Activated T-helper 1 cell treated with anti-CD3 and anti-CD28 coated beads, Interleukin-2, amount 50 U/mL, for 16 hours (primary cell): ENCODE measurements at places on chromosomes 7 and 10.

GRCh38 chr7:106865130-106866041 lies at the start of gene PIK3CG:
TSS of gene PIK3CG (plus strand) at chr7:106865282. CDS start at chr7:106867562, 2,280 bp downstream.
- DNase-seq = no peak

DNA sequence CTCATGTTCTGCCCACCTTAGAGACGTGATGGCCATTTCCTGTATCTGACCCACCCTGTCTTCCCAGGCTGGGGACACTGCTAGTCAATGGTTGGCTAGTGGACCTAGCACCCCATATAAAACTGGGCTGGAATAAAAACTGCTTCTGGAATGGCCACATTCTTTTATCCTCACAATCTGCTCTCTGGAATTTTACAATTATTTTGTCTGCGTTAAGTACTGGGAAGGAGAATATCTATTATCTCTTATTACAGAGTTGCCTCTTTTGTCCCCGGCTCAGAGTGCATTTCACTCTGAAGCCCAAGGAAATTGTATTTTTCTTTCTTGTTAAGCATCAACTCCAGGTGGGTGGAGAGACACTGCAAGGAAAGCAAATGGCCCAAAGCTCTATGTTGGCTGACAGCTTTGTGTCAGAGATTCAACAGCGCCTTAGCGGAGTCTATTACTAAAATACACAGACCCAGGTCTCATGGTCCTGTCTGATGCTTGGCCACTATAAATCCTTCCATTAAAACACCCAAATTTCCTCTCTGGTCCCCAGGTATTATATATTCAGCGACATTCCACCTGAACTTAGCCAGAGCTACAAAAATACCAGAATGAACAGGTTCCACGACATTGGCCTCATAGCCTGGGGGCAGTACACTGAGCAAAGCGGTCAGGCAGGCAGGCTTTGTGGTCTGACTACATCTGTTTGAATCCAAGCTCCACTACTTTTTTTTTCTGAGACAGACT lies 121.7 kb downstream of the PRPF18 start:
- DNase-seq = no peak

GRCh38 chr10:103441206-103441605 lies 11.0 kb downstream of the CALHM2 start:
- DNase-seq = no peak

- DNase-seq = no peak
Observed at GRCh38 chr7:81231301-81231838, 312.5 kb upstream of the SEMA3C start.
